NCI-H1436 treated with DMSO at 0.1 percent for 48 hours (cell line): ENCODE measurements at places on chromosomes 11 and 22.

DNA sequence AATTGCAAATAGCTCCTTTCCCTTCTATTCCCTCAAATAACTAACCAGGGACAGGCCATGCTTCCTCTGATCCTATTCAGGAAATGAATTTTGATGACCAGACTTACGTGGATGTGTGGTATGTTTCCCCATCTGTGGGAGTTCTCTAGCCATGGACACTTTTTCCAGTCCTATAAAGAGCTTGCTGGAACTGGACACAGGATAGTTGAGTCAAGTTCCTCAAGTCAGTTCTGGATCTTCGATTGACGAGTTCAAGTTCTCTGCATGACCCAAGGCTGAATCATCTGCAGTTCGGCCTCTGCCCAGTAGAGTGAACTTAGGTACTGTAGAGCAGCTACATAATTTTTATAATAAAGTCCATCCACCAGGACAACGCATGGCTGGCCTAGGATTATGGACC, 52.7 kb upstream of the CCND1 start:
- no peak for DNase-seq

DNA sequence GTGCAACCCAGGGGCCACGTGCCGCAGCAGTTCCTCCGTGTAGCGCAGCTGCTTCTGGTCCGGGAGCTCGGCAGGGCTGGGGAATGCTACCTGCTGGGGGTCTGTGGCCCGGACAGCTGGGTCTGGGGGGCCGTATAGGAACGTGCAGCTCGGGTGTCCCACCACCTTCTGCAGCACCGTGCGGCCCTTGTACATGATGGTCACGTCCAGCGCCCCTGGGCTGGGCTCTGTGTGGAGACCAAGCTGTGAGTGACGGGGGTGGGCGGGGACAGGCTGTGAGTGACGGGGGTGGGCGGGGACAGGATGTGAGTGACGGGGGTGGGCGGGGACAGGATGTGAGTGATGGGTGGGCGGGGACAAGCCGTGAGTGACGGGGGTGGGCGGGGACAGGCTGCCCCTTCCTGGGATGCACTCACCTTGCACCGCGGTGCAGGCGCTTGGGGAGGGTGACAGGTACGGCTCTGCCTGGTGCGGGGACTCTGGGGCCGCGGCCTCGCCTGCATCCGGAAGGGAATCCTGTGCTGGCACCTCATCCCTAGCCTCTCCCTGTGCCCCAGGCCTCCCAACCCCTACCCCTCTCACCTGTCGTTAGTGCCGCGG, 2.3 kb downstream of the IRF7 start:
- DNase-seq = no peak

DNA sequence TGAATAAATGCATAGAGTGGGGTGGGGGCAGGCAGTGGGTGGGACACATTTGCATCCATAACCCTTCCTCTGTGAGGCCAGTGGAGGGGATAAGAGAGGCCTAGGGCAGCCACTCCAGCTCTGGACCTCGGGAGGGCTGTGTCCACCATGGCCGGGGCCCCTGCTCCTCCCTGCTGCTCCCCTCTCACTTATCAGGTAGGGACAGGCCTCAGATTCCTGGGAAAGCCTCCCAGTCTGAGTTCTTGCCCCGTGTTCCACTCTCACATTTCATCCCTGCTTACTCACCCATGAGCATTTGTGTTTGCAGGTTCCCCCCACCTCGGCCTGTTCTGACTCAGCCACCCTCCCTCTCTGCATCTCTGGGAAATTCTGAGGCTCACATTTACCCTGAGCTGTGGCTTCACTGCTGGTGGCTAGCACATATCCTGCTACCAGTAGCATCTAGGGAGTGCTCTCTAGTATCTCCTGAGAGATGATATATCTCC, 128.7 kb upstream of the TOP3B start:
- no peak for DNase-seq

- no peak for DNase-seq
These were observed at the start of gene FOLR1 for GRCh38 chr11:72191961-72192381. Gene FOLR1, plus strand, starts transcription at chr11:72192140. Its CDS starts 34 bp downstream, at chr11:72192174.

- no peak for DNase-seq
These were observed 3.6 kb upstream of the TP53I11 start for GRCh38 chr11:44954051-44954906.

DNA sequence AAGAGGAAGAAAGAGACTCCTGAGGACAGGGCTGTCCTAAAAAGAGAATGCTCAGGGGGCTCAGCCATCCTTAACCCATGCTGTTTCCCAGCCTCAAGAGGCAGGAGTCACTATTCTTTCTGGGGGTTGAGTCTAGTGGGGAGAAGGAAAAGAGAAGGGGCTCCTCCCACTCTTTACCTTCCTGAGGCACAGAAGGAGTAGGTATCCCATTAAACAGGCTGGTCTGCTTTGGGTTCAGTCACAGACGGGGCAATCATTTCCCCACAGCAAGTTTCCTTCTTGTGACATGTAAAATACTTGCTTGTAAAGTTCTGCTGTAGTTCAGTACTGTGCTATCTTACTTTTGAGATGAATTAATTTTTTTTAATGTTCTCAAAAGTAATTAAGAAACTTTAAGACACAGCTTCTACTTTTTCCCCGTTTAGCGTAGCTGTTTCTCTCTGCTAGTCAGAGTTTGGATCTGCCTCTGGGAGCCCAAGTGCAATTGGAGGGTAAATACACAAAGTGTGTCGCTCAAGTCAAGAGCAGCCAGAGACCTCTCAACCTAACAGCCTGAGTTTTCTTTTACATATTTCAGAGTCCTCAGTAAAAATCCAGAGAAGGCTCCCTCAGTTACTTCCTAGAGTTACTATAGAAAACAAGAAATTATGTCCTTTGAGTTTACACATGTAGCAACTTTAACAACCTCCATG, 15.0 kb downstream of the OR8A1 start:
- DNase-seq = no peak

GRCh38 chr11:119111361-119111925, 4.3 kb downstream of the C2CD2L start:
- DNase-seq = no peak

DNA sequence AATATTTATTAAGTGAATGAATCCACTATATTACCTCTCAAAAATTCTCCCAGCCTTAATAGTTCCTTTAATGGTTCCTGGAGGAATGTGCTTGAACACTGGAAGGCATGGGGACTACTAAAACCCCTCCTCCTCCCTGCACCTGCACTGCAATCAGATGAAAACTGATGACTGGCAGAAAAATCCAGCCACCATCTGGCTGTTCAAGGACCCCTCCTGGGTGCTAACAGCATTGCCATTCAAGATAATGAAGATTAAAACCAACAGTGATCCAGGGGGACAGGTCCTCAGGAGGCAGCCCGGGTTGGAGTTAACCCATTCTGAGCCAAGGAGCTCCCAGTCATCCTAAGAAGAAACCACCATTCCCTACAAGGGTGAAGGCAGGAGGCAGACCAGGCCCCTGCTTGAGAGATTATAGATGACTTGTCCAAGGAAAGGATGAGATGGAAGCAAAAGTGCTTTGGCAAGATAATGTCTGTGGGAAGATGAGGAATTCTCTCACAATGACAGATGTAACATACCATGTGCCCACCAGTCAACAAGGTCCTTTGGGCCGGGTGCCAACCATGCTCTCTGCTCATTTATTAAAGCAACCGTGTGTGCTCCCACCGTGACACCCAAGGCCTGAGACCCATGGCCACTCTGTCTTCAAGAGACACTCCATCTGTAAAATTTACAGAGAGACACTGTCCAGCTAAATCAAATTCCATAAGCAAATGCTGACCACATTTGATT, 90.6 kb downstream of the LARGE1 start:
- no peak for DNase-seq

- no peak for DNase-seq
These were observed 17.2 kb upstream of the CD59 start for GRCh38 chr11:33753304-33753967.

DNA sequence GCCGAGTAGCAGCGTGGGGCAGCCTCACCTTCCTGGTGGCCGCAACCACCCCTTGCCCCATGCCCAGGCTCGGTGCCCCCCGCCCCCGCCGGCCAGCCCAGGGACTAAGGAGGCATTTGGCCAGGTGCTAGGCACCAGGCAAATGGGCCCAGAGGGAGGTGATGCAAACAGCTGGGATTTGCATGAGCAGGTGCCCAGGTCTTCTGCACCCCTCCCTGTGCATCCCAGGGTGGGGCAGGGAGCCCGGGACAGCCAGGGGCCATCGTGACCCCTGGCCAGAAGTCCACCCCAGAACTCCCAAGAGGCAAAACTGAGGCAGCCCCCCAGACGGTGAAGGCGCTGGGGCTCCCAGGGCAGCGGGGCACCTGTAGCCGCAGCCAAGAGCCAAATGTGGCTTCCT, 18.1 kb downstream of the TRPM5 start:
- no peak for DNase-seq

DNA sequence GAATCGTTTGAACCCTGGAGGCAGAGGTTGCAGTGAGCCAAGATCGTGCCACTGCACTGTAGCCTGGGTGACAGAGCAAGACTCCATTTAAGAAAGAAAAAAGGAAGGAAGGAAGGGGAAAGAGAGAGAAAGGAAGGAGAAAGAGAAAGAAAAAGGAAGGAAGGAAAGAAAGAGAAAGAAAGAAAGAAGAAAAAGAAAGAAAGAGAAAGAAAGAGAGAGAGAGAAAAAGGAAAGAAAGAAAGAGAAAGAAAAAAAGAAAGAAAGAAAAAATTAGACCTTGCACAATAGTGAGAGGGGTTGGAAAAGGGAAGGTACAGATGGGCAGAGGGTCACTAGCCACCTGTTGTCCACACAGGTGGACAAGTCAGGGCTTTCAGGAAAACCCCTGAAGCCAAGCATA, 57.6 kb upstream of the RTL6 start:
- DNase-seq = no peak

DNA sequence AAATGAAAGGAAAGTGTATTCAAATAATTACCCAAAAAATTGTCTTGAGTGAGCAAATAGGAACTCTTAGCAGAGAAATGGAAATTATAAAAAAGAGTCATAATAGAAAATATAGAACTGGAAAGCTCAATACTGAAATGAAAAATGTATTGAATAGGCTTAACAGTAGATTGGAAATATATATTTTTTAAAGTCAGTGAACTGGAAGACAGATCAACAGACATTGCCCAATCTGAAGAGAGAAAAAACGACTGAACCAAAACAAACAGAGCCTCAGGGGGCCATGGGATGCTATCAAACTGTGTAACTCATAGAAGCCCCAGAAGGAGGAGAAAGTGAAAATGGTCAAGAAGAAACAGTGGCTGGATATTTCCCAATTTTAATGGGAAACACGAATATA, 32.6 kb downstream of the TBX1 start:
- DNase-seq = no peak

DNA sequence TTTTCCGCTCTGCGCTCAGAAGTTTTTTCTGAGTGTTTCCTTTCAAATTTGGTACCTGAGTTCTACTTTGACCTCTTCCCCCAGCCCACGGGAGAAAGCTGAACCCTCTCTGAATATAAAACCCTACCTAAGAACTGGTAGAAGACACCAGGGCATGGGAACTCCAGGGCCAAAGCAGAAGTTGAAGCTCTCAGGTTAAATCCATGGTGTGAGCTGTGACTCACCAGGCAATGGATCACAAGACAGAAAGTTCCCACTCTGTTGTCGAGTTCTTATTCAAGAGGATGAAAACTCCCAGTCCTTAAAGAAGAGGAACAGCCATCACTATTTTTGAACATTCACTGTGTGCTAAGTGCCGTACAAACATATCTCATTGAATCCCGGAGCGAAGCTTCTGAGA, 8.9 kb downstream of the TMEM218 start:
- no peak for DNase-seq

GRCh38 chr11:2867722-2868505, 17.7 kb downstream of the CDKN1C start:
- no peak for DNase-seq

DNA sequence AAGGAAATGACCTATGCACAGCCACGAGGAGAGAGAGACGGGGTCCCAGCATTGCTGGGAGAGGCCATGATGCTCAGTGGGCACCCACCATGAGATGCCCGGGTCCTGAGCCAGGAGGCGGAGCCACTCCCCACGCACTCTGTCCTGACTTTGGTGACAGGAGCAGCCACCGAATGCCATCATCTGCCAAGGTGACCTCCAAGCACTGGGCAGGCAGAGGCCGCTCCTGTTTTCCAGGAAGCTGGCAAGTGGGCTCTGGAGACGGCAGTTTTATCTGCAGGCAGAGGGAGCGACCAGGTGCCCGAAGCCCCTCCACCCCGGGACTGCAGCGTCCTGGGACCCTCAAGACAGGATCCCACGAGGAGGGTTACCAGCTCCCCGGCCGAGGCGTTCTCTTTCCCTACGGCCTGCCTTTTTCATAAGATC, 453.9 kb downstream of the BRD1 start:
- DNase-seq = no peak

DNA sequence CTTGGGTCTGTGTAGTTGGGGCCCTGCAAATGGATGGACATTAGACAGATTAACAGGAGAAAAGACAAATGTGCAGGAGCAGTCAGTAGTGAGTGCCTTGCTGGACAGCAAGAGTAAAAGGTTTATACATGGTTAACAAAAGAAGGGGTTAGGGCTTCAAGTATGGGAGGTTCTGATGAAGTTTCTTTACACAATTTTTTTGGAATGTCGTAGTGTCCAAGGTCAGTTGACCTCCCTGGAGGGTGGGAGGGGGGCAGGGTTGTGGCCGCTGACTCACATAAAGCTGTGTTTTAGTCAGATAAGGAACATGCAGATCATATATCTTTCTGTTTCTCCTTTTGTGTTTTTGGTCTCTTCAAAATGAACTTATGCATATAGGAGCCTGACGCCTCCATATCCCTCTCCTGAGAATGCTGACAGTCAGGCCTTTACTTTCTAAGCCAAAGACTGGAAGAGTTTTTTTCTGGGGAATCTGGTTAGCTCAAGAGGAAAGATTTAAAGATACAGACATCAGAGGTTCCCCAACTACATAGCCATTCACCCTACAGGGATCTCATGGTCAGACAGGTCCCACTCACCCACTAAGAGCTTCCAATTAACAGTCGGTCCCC, 134.3 kb downstream of the NECTIN1 start:
- no peak for DNase-seq

- DNase-seq = no peak
These were observed 5.6 kb downstream of the ZFPL1 start for GRCh38 chr11:65089621-65090020.

DNA sequence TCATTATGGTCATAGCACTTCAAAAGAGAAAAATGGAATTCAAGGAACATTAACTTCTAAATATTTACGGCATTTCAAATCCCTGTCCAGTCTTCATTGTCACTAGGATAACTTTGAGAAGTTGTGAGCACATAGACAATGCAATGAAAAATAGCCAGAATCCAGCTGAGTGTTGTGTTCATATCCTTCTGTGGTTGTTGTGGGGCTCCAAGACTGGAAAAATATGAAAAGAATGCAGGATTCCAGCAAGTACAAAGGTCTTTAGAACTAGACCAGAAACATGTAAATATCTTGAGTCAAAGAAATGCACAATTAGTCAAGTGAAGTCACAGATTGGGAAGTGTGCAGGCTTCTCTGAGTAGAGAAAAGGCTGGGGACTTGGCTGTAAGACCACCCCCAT, 68.7 kb downstream of the WT1 start:
- DNase-seq = no peak
